ENCODE measurements at places on chromosomes 1 and 21.

- no peak for DNase-seq
Measured at GRCh38 chr1:18928985-18929384, 26.6 kb upstream of the ALDH4A1 start.

DNA sequence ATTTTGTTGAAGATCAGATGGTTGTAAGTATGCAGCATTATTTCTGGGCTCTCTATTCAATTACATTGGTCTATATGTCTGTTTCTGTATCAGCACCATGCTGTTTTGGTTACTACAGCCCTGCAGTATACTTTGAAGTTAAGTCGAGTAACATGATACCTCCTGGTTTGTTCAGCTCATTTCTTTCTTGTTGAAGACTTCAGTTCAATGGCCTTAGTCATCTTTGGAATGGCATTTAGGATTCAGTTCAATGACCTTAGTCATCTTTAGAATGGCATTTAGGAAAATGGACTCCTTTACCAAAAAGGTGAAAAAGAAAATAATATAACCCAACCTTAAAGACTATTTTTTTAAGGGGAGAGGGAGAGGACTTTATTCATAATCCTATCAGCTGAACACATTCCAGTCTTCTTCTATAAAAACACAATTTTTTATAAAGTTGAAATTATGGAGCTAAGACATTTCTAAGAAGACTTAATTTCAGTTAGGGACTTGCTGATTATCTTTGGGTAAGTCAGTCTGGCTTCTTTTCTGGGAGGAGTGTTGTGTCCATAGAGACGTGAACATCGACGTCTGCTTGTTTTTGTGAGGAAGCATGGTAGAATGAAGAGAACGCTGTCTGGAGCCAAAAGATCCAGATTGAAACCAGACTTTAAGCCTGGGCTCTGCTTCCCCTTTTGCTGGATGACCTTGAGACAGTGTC is 48.3 kb downstream of the DDR2 start:
- no peak for DNase-seq

- DNase-seq = no peak
Measured at GRCh38 chr1:112618114-112618720, 724 bp downstream of the ST7L start.

DNA sequence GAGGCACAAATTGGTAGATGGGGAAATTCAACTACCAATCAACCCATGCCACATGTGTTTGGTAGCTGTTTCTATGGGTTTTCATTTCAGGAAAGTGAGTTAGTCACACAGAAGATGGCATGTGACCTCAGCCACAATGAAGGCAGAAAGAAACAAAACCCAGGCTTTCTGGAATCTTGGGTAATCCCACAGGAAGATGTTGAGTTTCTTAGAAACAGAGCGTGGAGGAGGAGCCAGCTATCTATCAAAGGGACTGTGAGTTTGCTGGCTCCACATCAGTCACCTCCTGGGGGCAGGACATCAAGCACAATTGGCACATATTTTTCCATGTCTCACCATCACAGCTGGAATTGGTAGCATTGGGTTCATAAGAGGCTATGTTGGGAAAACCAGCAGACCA is 188.9 kb upstream of the PLXNA2 start:
- DNase-seq = no peak

- no peak for DNase-seq
Measured at GRCh38 chr1:227848430-227848932, 33.0 kb downstream of the PRSS38 start.
